ENCODE measurements at places on chromosomes 16 and 17.

GRCh38 chr17:78355045-78355641 is 4.7 kb downstream of the SOCS3 start:
- DNase-seq: no peak

GRCh38 chr16:8852534-8852933 is 16.3 kb downstream of the CARHSP1 start:
- peak; percentile 44 for DNase-seq

DNA sequence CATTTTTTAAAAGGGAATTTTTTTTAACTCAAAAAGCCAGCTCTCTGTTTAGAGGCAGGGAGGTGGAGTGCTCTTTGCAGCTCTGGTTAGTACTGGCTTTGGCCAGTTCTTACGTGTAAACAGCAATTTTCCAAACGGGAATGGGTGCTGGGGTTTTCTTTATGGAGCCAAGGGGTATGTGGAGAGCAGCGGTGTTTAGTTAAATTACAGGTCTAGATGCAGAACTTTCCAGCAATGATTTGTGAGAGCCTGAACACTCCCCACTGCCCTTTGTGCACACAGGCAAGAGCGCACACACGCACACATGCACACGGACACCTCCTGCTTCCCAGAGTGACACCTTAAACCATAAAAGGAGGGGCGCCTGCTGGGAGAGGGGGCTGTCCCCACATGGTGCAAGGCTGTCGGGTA is 140.2 kb downstream of the MSI2 start:
- DNase-seq: no peak

DNA sequence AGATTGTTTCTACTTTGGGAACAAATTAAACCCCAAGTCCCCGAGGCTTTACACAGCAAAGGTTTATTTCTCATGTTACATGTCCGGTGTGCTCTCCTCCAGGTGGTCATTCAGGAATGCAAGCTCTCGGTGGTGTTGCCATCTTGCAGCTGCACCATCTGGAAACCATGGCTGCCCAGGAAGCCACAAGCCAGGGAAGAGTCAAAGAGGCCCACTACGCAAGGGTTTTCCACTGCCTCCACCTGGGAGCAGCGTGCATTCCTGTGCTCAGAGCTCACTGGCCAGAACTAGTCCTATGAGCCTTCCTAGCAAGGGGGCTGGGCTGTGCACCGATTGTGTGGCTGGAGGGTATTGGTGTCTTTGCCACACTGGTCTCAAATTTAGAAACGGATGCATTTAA is 128.8 kb upstream of the FOXF1 start:
- no peak for DNase-seq

GRCh38 chr16:55711959-55712876 is 56.4 kb downstream of the SLC6A2 start:
- DNase-seq: peak; percentile 53

DNA sequence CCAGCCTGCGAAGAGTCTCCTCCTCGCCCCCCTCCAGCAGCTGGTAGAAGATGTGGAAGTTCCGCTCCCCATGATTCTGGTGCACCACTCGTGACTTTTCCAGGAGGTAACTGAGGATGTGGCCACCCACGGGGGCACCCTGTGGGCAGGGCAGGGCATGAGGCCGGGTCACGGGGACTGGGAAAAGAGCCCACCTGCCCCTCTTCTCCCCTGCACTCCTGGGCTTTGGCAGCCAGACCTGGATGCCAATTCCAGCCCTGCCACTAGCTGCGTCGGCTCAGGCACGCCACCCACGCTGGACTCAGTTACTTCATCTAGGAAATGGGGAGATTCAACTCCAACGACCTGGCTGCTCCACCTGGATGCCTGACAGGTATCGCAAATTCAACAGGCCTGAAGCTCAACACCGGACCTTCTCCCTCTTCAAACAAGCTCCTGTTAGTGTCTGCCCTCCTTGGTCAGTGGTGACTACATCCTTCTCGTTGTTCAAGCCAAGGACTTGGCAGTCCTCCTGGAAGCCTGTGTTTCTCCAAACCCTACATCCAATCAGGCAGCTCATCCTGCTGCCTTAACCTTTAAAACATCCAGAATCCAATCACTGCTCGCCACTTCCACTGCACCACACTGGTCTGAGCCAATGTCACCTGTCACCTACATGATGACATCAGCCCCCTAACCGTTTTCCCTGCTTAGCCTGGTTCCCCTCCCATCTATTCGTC is 11.6 kb downstream of the MYO1C start:
- no peak for DNase-seq

DNA sequence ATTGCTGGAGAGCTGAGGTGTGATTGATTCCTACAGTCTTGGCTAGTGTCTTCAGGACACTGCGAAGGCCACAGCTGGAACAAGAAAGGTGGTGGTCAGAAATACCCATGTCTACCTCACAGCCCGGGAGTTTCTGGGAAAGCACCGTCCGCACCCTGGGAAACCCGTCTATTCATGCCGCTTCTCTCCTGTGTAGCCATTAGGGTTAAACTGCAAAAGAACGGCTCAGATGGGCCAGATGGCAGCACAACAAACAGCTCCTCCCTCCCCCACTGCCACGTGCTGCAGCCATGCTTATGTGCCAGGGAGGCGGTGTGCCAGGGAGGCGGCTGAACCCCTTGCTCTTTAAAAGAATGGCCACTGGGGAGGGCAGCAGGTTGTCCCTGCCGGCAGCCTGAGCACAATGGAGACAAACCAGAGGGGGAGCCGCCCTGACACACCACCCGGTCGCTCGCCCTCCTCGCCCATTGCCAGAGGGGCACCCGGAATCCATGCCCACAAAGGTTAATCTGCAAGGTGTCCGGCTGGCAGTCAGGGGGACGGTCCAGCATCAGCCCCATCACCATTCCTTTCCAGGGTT is 65.2 kb downstream of the CYTH1 start:
- DNase-seq: peak; percentile 59

- DNase-seq: no peak
Measured at GRCh38 chr17:4537451-4538235, 17.5 kb downstream of the MYBBP1A start.

DNA sequence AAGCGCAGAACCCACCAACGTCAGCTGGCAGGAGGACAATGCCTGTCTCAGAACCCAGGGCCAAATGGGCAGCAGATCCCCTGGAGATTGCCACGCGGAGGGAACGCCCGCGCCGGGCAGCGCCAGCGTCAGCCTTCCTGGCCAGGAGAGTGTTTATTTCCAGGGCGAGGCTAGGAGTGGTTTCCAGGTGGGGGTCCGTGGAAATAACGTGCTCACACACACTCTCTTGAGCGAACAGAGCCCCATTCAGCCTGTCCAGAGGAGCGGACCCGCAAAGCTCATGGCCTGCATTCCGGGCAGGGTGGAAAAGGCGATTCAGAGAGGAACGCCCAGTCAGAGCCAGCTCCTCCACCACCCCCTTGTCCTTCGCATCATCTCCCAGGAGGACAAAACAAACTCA is 40.3 kb downstream of the SDK2 start:
- DNase-seq: no peak

DNA sequence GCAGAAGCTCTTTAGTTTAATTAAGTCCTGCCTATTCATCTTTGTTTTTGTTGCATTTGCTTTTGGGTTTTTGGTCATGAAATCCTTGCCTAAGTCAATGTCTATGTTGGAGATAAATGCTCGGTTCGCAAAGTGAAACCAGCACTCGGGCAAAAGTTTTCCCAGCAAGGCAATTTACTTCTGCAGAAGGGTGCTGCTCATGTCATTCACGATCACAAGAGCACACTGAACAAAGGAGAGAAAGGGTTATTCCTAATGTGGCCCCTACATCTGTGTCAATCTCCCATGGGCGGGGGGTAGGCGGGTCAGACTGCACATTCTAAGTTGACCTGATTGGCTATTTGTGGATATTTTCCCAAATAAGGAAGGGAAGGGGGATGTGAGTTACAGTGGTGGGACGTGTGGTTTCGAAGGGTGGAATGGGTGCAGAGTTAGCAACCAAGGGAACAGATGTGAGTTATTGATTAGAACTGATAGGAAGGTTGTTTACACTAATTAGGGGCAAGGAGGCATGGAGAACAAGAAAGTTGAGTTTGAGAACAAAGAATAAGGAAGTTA is 23.0 kb downstream of the ATF7IP2 start:
- DNase-seq: no peak

DNA sequence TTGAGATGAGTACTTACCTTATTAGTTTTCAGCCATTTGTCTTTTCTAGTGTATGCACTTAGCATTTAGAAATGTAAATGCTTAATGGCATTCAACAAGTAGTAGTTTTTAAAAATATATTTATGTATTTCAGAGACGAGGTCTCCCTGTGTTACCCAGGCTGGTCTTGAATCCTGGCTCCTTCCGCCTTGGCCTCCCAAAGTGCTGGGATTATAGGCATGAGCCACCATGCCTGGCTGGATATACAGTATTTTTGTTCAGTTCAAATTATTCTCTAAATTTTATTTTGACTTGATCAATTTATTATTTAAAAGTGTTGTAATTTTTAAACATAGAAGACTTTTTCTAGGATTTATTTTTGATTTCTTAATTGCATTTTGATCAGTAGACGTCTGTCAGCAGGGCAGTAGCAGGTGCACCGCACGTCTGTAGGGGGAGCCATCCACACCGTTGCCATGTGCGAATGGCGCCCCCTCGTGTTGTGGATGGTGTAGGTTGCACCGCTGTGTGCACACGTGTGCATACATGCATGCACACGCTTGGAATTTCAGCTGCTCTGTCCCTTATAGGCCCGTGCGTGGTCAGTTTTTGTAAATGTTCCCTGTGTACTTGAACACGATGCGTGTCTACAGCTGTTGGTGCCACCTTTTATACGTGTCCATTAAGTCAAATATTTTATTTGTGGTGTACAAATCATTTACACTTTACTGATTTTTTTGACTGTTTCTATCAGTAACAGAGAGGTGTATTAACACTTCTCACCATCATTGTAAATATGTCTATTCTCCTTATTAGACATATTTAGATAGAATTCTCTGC is 30.6 kb downstream of the RPTOR start:
- DNase-seq: peak; percentile 86

DNA sequence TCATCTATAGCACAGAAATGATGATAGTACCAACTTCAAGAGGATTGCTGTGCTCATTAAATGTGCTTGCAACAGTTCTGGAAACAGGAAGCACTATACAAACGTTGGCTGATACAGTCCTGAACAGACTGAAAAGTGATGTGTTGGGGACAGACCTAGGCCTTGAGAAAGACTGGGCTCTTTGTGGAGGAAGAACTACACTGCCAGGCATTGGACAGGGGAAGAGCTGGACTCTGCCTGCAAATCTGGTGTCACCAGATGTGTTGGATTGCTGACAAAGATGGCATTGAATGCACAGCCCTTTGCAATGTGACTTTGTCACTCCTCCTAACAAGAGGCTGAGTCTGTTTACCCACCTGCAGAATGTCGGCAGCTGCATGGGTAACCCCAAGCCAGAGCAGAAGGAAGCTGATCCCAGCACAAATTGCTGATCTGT is 12.4 kb upstream of the ST6GALNAC2 start:
- no peak for DNase-seq

- DNase-seq: peak; percentile 83
Measured at GRCh38 chr17:41322094-41322902, 6.8 kb upstream of the KRTAP17-1 start.

- peak; percentile 58 for DNase-seq
Measured at GRCh38 chr16:3161235-3162018, 26.6 kb upstream of the OR1F1 start.

DNA sequence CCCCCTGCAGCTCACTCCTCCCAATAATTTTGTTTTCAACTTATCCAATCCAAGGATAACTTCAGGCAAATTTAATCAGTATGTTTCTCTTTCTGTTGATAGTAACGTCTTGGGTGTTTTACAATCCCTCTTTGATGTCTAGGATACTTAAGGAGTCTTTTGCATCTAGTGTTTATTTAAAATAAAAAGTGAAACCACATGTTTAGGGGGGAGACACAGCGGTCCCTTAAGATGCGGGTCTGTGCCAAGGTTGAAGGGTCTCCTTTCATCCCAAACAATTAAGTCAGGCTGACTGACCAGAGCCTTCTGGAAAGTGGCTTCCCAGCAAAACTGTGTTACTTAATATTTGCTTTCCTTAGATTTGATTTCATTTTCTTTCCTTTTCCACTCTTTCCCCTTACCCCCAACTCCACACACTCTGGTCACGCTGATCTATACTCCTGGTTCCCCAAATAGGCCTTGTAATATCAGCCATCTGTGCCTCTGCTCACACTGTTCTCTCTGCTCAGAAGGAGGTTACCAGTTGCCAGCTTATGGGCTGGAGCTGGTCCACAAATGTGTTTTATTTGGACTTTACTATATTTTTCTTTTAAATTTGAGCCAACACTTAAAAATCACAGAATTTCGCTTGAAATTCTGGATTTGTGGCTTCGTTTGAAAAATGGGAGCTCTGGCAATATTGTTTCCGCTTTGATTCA is 11.2 kb downstream of the ANKS4B start:
- no peak for DNase-seq

DNA sequence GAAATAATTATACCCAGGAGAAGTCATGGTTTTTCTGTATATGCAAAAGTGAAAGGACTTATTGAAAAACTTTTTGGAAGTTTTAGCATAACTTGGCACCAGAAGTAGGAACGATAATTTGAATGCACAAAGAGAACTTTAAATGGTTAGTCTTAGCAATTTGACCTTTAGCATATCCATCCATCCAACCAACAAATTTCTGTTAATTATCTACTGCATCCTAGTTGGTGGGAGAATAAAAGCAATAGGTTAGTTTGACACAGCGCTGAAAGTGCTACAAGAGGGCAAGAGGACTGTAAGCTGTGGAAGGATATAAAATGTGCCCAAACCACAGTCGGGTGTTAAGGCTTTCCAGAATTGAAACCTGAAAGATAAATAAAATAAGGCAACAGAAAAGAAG is 17.6 kb downstream of the SPAG9 start:
- peak; percentile 64 for DNase-seq

- DNase-seq: no peak
Measured at GRCh38 chr17:74053712-74054078, 149.8 kb upstream of the RPL38 start.

DNA sequence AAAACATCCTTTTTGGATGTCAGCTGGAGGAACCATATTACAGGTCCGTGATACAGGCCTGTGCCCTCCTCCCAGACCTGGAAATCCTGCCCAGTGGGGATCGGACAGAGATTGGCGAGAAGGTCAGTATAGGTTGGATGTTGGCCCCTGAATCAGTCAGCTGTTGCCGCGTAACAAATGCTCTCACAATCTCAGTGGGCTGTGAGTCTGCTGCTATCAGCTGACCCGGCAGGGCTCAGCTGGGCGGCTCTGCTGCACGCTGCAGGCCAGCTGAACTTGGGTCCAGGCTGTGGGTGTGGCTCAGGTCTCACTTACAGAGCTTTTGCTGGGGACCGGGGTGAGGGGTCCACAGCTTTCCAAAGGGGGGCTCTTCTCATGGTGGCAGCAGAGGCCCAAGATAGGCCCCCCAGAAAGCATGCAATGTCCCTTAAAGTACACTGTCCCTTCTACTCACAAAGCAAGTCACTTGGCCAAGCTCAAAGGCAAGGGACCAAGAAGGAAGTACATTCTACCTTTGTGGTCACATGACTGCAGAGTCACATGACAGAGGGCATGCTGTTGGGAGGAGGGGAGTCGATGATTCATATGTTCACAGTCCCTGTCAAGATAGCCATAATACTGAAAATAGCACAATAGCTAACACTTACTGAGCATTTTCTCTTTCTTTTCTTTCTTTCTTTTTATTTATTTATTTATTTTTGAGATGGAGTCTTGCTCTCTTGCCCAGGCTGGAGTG is 134.2 kb downstream of the ABCC1 start:
- DNase-seq: peak; percentile 80

All from kidney tubule cell (primary cell).